Adipocyte (in vitro differentiated cells): ENCODE measurements at places on chromosomes 16 and 17.
A peak's percentile ranks its signal among the peaks of the same experiment; 100 is the strongest.

- no peak for DNase-seq
Observed at GRCh38 chr17:63918305-63918704, 334 bp downstream of the GH1 start.

DNA sequence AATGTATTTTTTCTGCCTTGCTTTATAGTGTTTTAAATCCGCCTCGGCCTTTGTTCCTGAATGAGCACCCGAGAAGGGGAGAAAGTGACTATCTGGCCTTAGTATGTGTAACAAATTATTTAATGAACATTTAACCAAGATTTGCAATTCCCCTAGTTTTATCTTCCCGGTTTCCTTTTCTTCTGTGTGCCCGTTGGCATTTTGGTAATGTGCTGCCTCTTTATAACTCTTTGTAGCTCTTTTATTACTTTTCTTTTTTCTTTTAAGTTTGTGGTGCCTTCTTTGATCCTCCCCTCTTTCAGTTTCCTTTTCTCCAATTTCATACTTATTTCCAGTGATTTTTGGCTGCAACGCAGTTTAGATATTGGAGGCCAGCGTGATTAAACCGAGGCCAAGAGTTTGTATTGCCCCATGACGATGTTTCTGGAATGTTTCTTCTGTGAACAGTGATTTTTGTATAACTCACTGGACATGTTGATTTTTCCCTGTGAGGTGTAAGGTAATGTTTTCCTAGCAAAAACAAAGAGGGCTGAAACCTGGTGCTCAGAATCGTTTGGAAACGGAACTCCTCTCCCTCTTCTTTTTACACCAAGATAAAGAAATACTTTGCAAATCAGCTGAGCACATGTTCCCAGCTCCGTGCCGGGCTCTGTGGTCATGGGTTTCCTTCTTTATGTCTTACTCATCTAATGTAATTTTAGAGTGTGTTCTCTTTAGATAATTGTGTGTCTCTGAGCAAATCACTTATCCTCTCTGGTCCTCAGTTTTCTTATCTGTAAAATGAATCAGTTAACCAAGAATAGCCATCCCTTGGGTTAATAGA lies 344.3 kb downstream of the WWOX start:
- no peak for DNase-seq

GRCh38 chr17:57724026-57724728 lies 20.9 kb downstream of the CCDC182 start:
- DNase-seq = peak; percentile 32

DNA sequence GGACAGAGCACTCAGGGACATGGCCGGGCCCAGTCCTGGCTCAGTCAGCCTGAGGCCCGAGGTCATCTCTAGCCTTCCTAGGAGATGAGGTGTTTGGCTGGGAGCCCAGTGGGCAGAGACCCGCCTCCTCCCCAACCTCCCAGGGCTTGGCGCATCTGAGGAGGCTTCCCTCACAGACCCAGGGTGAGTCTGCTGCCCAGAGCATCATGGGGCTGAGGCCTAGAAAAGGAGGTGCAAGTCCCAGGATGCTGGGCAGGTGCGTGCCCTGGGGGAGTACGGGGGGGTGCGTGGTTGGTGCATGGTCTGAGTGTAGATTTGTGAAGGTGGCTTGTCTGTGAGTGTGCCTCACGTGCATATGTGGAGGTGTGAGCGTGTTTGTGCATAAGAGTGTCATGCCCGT lies 4.7 kb downstream of the PDE6G start:
- peak; percentile 59 for DNase-seq

DNA sequence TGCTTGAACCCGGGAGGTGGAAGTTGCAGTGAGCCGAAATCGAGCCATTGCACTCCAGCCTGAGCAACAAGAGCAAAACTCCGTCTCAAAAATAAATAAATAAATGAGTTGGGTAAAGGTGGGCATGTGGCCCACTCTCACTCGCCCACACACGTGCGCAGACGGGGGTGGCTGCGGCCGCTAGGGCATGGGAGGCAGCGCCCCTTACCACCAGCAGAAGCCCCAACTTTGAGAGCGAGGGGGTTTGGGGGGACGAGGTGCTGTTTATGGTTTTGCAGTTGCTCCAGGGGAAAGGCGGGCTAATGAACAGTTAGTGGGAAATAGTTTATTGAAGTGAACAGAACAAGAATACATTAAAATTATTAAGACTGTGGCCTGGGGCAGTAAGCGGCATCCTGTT lies 14.9 kb upstream of the RBFOX3 start:
- DNase-seq = no peak

GRCh38 chr16:85640254-85640558 lies 27.1 kb downstream of the GSE1 start:
- no peak for DNase-seq

- DNase-seq = peak; percentile 54
Observed at GRCh38 chr17:13601322-13601775, 380 bp downstream of the HS3ST3A1 start.

GRCh38 chr17:54727624-54728023 lies 173.0 kb upstream of the TOM1L1 start:
- DNase-seq = no peak

- DNase-seq = no peak
Observed at GRCh38 chr17:21389394-21389793, 13.2 kb downstream of the KCNJ12 start.

GRCh38 chr17:31202968-31203367 lies 94.1 kb downstream of the OMG start:
- DNase-seq = peak; percentile 53

DNA sequence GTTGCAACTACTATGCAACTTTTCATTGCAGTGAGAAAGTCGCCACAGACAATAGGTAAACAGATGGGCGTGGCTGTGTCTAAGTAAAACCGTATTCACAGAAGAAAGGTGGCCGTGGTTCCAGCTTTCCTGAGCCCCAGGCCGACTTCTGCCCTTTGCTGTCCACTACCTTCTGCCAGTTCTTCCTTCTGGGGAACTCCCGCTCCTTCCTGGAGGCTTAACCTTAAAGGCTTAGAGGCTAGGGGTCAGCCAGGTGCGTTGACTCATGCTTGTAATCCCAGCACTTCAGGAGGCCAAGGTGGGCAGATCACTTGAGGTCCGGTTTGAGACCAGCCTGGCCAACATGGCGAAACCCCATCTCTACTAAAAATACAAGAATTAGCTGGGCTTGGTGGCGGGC lies 2.1 kb upstream of the SEPTIN12 start:
- no peak for DNase-seq
